ENCODE measurements at places on chromosomes 5 and 9.

DNA sequence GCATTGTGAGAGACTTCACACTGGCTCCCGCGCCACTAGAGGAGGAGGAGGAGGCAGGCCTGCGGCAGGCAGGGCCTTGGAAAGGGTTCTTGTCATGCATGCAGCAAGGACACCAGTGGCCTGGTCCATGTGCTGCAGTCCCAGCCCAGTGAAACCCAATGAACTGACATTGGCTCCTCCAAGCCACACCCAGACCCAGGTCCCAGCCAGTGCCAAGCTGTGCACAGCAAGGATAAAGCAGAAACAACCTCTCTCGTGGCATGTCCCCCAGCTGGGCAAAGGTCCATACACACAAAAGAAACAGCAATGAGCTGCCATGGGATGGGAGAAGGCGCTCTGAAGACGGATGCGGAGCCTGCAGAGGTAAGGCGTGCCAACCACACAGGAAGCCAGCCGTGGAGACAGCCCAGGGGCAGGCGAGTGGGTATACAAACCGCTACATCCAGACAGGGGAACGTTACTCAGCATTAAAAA, 89.2 kb downstream of the SEMA4D start:
- peak; percentile 47 for DNase-seq

DNA sequence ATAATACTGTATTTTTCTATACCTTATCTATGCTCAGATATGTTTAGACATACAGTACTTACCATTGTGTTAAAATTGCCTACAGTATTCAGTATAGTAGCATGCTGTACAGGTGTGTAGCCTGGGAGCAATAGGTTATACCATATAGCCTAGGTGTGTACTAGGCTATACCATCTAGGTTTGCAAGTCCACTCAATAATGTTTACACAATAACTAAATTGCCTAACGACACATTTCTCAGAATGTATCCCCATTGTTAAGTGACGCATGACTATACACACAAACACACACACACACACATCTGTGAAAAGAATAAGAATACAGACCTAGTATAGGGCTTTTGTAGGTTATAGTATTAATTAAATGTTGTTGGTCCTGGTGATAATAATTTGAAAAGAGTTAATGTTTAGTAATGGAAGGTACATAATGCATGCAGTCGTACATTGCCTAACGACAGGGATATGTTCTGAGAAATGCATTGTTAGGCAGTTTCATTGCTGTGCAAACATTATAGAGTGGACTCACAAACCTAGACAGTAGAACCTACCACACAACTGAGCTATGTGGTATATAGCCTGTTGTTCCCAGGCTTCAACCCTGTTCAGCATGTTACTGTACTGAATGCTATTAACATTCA, 13.6 kb downstream of the TDRD7 start:
- no peak for DNase-seq

DNA sequence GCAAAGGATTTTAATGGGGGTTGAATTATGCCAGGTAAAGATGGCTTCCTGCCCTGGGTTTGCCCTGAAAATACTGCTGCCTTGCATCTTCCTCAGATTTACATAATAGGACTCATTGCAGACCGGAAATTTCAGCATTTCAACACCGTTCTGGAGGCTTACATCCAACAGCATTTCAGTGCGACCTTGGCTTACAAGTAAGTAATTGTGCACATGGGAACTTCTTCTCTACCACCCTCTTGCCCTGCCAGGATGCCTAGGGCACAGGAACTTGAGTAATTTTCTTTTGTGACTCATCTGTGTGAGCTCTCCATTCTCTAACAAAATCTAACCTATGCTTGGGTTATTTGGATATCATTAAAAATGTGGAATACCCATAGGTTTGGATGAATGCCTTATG, 80.2 kb downstream of the DOCK2 start:
- DNase-seq, result no peak

GRCh38 chr9:14671377-14671776, 21.9 kb downstream of the ZDHHC21 start:
- no peak for DNase-seq

GRCh38 chr9:6502399-6502798, 89.4 kb downstream of the UHRF2 start:
- no peak for DNase-seq

- no peak for DNase-seq
Measured at GRCh38 chr5:174093123-174093522, 47.6 kb downstream of the NSG2 start.

GRCh38 chr5:746258-746761, 38.2 kb downstream of the ZDHHC11B start:
- no peak for DNase-seq

DNA sequence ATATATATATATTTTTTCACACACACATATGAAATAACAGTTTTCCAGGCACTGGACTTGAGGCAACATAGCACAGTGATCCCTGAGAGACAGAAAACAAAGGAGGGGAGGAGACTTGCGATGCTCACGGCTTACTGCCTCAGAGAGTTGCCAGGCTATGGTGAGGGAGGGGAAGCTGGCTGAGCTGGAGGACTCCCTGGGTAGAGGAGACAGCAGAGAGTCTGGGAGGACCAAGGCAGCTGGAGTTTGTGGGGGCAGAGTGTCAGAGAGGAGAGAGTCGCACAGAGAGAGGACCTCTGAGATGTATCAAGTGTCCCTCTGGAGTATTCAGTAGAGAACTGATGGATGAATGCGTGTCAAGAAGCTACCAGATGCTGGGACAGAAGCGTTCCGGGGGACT, 23.1 kb upstream of the QSOX2 start:
- DNase-seq, result no peak

DNA sequence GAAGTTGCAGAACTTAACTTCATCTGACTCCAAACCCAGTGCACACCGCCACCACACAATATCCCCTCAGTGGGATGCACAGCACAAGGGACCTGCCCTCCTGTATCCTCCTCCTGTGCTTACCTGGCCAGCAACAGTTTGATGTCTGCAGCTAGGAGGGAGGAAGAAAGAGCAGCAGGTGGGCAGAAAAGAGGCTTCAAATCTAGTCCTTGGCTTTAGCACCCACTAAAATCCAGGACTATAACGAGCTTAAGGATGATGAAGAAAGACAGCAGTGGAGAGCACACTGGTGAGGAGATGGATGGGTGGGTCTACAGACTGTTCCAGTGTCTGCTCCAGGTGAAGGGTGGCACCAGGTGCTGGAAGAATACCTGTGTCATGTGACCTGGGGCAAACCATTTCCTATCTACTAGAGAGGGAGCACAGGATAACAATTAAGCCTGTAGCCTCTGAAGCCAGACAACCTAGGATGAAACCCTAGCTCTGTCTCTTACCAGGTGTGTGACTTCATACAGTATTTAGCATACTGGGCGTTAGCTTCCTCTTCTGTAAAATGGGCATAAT, 100.0 kb downstream of the SH3TC2 start:
- no peak for DNase-seq

DNA sequence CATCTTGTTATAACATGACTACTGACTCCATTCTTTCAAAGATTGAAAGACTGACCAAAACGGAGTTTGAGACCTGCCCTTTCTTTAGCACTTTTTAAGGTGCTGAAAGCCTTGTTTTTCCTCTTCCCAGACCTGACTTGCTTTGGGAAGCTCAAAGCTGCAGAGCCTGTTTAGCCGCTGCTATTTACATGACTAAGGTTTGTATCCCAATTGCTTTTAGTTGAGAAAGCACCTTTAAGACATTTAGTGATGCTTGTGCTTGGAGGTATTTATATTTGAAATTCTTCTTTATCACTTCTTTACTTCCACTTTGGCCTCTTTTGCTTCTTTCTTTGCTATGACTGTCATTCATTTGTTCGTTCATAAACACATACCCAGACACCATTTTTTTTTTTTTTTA, 182.6 kb upstream of the ELL2 start:
- no peak for DNase-seq

DNA sequence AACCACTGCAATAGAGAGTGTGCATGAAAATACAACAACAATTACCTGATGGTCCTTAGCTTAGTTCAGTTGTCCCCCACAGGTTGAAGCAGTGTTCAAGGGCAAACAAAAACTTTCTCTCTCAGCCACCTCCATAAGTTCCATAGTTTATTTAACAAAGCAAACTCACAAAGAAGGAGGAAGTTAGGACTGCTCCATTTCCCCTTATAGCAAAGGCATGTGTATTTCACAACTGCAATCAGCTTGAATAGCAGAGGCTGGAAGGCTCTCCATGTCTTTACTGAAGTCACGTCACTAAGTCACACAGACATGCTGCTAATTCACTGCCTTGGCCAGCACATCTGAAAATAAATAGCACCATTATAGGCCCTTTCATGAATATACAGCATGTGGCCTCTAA, 43.3 kb downstream of the DOCK8 start:
- DNase-seq, result no peak

GRCh38 chr9:87800456-87800855, 74.5 kb downstream of the CTSL start:
- no peak for DNase-seq

- DNase-seq, result no peak
Measured at GRCh38 chr5:7622498-7622897, 226.6 kb downstream of the ADCY2 start.

DNA sequence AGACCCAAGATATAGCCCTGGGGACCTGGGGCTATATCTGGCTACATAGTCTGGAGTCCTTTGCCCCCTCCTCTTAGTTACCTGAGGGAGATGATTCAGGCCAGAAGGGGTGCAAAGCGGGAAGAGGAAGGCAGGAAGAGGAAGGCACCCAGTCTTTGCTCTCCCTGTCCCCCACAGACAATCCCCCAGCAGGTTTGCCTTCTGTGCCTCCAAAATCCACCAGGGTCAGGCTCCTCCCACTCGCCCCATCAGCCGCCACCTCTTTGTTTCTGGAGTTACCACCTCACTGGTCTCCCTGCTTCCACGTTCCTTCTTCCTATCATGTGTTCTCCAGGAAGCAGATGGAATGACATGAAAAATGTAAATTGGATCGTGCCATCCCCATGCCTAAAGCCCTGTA, 31.2 kb upstream of the FABP6 start:
- no peak for DNase-seq

DNA sequence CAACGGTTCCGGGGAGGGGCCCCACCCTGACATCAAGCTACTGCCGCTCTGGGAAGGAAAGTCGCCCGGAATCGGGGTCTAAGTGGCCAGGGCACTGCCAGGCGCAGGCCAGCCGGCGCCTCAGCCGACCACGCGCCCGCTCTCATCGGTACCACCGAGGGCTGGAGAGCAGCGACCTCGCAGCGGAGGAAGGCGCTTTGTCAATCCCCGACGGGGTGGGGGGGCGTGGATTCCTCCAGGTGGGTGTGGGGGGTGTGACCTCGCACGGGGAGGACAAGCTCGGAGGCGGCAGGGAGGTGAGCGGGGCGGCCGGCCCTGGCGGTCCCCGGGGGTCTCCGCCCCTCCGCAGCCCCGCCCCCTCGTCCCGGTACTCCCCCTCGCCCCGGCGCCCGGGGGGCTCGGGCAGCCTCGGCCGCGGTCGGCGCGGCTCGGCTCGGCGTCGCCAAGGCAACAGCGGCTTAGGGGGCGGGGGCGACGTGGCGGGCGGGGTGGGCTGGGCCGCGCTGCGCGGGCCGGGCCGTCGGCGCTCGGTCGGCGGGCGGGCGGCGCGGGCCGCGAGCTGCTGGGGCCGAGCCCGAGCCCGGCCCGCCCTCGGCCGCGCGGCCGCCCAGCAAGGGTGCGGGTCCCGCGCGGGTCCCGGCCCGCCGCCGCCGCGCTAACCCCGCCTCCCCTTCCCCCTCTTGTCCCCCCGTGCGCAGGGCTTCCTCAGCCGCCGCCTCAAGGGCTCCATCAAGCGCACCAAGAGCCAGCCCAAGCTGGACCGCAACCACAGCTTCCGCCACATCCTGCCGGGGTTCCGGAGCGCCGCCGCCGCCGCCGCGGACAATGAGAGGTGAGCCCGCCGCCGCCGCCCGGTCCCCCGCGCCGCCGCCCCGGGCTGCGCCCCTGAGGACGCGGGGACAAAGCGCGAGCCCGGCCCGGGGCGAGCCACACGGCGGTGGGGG, 47.5 kb downstream of the DAB2IP start:
- no peak for DNase-seq

- DNase-seq, result no peak
Measured at GRCh38 chr9:126317513-126317912, 9.1 kb upstream of the MVB12B start.

DNA sequence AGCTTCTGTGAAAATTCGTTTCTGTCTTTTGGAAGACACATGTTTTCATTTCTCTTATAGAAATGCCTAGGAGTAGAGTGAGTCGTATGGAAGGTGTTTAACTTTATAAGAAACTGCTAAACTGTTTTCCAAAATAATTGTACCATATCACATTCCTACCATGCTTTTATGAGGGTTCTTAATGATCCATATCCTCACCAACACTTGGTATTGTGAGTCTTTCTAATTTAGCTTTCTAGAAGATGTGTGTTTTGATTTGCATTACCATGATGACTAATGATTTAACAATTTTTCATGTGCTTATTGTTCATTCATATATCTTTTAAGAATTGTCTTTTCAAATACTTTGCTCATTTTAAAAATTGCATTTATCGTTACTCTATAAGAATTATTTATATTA, 223.6 kb downstream of the COMMD10 start:
- no peak for DNase-seq

DNA sequence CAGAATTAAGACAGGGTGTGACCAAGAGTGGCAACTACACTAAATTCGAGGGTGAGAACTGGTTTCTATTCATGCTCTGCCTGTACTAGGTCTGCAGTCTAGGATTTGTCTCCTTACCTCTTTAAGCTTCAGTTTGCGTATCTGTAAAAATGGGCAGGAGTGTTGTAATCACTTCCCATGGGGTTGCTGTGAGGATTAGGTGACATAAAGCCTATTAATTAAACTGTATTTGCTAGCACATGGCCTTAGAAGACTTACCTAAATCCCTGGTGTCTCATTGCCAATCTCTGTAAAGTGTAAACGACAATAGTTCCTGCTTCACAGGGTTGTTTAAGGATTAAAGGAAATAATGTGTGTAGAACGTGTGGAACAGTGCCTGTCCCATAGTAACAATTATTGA, 193.6 kb downstream of the DRD1 start:
- no peak for DNase-seq

- DNase-seq, result no peak
Measured at GRCh38 chr5:38497946-38498345, 58.5 kb downstream of the LIFR start.

- peak; percentile 27 for DNase-seq
Measured at GRCh38 chr9:34988218-34989002, 1.1 kb upstream of the DNAJB5 start.

- no peak for DNase-seq
Measured at GRCh38 chr5:10536511-10536910, 27.4 kb upstream of the ANKRD33B start.

GRCh38 chr5:72515211-72515610, 8.0 kb upstream of the ZNF366 start:
- DNase-seq, result no peak

- DNase-seq, result no peak
Measured at GRCh38 chr5:124446120-124446519, 300.3 kb downstream of the ZNF608 start.
